CD4-positive, alpha-beta T cell (primary cell): ENCODE measurements at places on chromosomes 16 and 17. TPM values are rescaled to one million over a fixed set of nuclear protein-coding genes. Genes with fewer than 3 reads are reported as not detected.

PRSS8 gene
- total RNA-seq, result not detected

TRIM47 gene
- 2.3 TPM for total RNA-seq

OTOA gene
- total RNA-seq, result not detected

KCNJ12 gene
- not detected for total RNA-seq

CES4A gene
- total RNA-seq, result 14.9 TPM

CORO1A gene
- 411 TPM for total RNA-seq

TM4SF5 gene
- not detected for total RNA-seq

PLEKHH3 gene
- total RNA-seq, result 1.1 TPM

SLC4A1 gene
- not detected for total RNA-seq

CDH1 gene
- 0.31 TPM for total RNA-seq

ICAM2 gene
- total RNA-seq, result 54.7 TPM

GRCh38 chr16:2751577-2752034, 832 bp upstream of the SRRM2 start:
- no peak for DNase-seq

DNA sequence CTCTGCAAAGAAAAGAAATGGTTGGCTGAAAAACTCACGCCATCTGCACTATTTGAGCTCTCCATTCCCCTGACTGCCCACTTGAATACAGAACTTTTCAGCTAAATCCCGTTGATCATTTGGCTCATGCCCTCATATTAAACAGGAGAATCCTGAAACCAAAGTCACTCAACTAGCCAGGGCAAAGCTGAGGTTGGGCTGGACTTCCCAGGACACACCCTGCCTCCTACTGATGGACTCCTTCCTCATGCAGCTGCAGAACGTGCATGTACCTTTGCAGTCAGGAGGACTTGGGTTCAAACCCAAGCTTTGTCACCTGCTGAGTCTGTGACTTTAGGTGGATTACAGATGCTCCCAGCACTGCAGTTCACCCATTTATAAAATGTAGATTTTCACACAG, 7.7 kb downstream of the ASIC2 start:
- DNase-seq, result no peak

- DNase-seq, result no peak
Measured at GRCh38 chr16:85396879-85397871, 215.9 kb upstream of the GSE1 start.

DNA sequence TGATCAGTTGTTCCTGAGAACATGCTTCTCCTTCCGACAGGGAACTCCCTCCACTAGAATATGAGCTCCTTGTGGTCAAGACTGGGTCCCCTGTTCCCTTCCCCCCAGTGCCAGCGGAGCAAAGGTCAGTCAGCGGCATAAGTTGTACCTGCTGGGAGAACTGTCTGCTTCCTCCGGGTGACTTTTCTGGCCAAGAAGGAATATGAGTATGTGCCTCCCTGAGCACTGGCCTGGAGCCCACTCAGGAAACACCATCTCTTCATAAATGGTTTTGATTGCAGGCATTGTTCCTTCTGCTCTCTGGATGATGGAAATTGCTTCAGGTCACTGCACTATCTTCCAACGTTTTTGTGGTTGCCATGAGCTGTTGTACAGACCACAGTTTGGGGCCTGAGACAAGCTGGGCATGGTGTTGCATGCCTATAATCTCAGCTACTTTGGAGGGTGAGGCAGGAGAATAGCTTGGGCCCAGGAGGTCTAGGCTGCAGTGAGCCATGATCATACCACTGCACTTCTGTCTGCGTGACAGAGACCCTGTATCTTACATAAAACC, 2.9 kb upstream of the P4HB start:
- no peak for DNase-seq

GRCh38 chr16:17138801-17139200, 332.0 kb downstream of the XYLT1 start:
- DNase-seq, result no peak

DNA sequence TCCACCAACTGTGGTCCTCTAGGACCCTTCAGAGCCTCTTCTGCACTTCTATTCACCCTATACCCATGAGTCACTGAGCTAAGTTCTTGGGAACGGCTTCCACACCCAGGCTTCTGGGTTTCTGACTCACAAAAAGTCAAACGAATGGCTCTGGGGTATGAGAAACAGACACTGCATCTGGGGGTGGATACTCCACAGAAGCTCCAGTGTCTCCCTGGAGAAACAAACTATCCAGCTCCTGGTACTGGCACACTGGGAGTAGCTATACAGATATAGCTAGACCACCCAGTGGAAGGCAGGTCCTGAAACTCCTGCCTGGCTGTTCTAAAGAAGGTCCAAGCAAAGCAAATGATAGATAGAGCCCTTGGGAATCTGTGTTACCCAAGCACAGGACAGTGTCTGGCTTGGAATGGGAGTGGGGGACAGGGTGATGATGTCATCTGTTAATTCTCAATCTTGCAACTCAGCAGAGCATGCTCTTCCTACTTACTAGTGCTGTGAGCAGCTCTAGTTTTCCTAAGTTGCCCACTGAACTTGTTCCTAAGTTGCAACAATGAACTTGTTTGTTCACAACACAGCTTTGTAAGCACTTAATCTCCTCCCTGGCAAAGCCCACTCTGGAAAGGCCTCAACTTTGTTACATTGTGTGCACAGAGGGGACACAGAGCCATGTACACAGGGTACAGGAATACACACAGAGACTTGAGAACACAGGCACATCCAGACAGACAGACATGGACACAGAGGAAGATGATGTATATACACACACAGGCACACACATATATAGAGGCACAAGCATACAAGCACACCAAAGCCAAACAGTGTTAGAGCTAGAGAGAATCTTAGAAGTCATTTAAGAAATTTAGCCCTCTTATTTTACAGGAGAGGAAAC, 6.7 kb downstream of the MMP28 start:
- DNase-seq, result no peak

- DNase-seq, result no peak
Measured at GRCh38 chr16:48498769-48499631, 111.0 kb downstream of the N4BP1 start.

DNA sequence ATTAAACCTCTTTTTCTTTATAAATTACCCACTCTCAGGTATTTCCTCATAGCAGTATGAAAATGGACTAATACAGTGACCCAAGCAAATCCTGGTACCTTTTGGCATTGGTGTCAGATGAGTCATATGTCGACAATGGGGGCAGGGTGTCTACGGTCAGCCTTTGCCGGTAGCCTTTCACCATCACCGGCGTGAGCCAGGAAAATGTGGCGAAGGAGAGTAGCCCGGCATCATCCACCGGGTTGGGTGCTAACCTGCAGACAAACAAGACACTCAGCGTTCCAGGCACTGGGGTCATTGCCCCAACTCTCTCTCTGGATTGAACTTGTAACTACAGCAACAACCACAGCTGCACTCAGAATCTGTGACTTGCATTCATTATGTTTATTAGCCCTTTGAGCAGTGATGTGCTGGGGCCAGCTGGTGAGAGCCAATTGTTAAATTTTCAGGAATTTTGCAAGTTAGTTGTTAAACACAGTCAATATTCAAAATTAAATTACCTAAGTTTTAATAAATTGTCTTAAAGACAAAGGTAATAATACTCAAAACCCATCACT, 11.9 kb downstream of the ABCC12 start:
- DNase-seq, result no peak

DNA sequence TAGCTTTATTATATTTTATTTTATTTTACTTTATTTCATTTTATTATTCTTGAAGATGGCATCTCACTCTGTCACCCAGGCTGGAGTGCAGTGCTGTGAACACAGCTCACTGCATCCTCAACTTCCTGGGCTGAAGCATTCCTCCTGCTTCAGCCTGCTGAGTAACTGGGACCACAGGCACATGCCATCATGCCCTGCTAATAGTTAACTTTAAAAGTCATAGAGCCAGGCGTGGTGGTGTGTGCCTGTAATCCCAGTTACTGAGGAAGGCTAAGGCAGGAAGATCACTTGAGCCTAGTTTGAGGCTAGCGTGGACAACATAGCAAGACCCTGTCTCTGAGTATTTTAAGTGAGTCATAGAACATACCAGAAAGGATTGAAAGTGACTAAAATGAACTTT, 38.7 kb downstream of the ESRP2 start:
- no peak for DNase-seq

DNA sequence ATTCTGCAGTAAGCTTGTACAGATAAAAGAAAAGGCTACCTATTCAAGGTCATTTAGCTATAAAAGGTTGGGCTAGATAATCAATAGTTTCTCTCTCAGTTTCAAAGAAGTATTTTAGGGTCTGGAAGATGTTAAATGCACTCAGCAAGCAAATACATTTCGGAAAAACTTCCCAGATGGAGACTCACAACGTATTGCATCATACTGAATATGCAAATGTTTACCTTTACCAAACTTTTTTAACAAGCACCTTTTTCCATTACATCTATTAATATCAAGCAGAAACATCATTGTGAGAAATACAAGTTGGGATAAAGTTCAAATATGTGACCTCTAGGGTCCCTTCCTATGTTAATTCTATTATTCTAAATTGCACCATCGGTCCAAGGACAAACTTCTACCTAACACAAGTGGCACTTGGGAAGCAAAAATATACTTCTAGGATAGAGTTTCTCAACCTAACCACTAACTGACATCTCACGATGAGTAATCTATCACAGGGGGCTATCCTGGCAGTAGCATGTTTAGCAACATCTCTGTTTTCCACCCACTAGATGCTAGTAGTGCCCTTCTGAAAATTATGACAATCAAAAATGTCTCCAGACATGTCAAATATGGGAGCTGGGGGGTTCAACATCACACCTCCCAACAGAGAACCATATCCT, 14.5 kb downstream of the KANSL1 start:
- DNase-seq, result no peak

DNA sequence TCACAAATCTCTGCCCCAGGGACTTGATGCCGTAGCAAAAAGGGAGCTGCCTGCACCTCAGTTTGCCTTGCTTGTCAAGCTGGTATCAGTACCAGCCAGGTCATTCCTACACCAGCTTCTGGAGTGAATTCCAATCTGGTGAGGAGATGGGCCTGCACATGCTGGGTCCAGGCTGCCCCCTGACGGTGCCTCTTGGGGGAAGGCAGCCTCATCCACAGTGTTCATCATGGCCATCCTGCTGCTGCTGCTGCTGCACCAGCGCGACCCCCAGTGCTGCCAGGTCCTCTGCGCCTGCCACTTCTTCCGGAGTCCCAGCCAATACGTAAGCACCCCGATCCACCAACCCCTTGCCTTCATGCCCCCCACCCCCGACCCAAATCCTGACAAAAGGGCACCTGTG, 8.3 kb downstream of the MRPL27 start:
- no peak for DNase-seq

- no peak for DNase-seq
Measured at GRCh38 chr17:21033350-21033749, 9.5 kb downstream of the USP22 start.

DNA sequence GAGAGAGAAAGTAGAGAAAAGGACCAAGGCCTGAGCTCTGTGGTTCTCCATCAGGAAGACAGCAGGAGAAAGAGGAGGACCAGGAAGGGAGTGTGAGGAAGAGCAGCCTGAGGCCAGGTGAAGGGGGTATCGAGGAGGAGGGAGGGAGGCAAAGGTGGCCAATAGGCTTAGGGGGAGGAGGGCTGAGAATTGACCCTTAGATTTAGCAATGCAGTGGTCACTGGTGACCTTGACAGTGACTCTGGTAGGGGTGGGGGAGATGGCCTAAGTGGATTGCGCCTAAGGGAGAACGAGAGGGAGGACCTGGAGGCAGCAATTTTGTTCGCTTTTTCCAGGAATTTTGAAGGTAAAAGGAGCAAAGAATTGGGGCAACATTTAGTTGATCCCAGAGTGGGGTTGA, 5.4 kb upstream of the NAGS start:
- DNase-seq, result no peak

- no peak for DNase-seq
Measured at GRCh38 chr16:69880640-69881133, 70.4 kb upstream of the CLEC18A start.

DNA sequence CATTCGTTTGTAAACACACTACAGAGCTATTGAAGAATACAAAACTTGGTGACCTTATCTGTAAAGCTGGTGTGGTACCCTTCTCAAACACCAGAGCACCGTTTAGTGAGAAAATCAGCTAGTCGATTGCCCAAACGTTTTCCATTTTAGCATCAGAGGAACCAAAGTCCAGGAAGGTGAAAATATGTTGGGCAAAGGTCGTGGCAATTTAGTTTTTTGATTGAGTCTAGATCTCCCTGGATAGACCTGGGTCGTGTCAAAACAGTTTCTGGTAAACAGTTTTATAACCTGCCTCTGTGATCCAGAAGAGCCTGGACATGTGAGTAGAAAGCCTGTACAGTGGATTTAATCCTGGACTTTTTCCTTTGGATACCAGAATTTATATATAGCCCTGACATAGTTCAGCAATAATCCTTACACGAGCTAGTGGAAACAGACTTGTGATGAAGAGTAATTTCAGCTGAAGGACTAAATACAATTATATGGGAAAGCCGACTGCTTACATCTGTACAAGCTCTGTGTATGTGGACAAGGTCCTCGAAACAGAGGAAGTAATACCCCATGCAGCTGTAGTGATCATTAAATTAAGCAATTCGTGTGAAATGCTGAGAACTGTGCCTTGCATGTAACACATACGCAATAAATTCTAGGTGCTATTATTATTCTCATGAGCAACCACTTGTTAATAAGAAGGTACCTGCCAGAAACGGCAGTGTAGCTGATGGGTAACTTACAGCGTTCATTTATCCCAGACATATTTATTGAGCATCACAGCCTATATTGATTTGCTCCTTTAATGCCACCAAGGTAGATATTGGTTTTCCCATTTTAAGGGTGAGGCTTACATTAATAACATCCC, 72.5 kb downstream of the MAP2K6 start:
- DNase-seq, result no peak

DNA sequence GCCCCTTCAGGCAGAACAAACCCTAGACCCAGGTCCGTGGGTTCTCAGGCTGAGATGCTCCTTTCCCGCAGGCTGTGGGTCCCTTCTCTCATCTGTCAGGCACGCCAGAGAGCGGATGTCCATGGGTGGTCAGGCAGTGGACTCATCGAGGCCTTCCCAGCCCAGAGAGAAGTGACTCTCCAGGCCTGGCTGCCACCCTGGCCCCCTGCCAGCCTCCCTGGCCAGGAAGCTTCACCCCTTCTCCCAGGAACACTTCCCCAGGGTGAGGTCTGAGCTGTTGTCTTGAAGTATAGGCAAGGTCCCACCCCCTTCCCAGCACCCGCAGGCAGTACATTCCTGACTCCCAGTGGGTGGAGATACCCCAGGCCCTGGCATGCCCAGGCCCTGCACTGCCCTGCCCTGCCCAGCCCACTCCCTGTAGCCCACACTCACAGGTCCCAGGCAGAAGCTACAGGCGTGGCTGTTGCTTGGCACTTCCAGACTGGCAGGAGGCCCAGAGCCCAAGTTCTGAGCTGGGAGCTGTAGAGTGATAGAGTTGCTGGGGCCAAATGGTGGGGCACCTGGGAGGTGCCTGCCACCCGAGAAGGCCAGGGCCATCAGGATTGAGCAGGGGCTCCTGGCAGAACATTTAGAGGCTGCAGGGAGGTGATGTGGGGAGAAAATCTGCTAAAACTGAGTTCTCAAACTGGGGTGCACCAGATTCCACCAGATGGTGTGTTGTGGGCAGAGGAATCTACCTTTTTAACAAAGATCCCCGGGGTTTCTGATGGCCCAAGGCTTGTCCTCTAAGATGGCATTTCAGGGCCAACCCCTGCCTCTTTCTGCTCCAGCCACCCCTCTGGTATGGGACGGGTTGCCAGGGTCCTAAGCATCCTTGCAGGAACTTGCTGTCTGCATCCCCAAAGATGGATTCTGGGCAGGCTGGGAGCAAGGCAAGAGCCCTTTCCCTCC, 6.7 kb downstream of the ITGA3 start:
- no peak for DNase-seq
